ENCODE measurements at places on chromosomes 1 and 21.

DNA sequence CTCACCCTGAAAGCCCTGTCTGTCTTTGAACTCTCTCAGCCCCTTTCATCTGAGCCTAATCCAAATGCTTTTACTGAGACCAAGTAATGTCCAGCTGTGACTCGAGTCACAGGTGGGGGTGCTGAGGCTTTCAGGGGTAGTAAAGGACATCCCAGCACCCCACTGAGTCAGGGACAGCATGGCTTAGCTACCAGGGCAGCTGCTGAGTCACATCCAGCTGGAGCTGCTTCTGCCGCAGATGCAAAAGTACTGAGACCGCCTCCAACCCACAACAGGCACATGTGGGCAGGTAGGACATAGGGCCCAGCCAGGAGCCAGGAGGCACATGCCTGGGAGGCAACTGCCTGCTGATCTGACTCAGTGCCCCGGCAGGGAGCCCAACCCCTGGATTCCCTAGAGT, 6.7 kb upstream of the VSIG8 start:
- DNase-seq: peak; percentile 10

DNA sequence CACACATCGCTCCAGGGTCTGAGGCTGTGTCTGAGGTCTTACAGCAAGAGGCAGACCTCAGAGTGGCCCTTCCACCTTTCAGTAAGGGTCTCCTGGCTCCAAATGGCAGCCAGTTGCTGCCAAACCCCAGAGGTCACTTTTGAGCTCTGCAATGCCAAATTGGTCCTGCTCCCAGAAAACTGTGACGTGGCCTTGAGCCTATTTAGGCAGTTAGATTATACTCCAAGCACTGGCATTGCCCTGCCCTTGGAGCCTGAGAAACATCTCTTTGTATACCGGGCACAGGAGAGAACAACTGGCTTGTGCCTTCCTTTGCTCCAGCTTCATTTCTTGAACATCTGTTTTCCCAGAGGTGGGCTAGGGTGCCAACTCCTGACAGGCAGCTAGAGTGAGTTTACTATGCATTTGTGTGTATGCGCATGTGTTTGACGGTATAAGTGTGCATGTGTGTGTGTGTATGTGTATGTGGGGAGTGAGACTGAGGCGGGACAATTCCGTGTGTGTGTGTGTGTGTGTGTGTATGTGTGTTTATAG, 134.5 kb downstream of the IER5 start:
- no peak for DNase-seq

DNA sequence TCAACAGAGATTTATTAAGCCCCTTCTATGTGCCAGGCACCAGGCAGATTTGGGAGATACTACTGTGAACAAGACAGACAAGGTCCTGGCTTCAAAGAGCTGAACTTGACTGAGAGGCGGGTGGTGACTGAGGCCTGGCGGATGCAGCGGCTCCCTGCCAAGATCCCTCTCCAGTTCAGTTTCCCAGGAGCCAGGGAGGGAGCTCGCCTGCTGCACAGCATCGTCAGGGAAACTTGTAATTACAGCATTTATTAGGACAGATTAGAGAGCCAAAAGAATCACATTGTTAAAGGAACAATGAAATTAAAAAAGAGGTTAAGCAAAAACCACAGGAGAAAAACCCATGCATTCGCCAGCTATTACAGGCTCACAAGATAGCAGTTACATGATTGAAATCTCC, 55.3 kb downstream of the ETS2 start:
- no peak for DNase-seq

DNA sequence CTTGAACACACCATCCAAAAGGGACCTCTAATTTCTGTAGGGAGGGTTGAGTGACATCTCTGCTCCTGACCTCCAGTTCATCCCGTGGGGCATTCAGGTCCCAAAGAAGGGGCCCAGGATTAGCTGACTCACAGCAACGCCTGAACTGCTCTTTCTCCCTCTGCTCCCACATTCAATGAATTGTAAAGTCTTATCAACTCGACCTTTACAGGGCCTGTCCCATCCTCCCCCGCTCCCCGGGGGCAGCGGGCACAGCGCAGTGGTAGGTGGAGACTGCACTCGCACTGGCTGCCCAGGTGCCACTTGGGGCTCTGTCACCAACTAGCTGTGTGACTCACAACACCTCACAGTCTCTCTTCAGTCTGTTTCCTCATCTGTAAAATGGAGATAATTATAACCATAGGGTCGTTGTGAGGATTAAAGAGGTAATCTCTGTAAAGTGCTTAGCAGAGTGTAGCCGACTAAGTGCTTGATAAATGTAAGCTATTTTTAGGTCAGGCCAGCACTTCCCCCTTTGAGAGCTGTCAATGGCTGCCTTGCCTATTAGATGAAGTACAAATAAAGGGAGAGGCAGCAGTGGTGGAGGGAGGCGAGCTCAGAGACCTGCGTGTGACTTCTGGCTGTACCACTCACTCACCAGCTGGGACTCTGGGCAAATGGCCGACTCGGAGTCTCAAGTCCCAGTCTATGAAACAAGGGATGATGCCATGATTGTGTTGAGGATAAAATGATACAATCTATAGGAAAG, 637 bp upstream of the MYBPHL start:
- no peak for DNase-seq

- no peak for DNase-seq
These were observed 413.5 kb downstream of the DUSP10 start for GRCh38 chr1:221328371-221328770.

DNA sequence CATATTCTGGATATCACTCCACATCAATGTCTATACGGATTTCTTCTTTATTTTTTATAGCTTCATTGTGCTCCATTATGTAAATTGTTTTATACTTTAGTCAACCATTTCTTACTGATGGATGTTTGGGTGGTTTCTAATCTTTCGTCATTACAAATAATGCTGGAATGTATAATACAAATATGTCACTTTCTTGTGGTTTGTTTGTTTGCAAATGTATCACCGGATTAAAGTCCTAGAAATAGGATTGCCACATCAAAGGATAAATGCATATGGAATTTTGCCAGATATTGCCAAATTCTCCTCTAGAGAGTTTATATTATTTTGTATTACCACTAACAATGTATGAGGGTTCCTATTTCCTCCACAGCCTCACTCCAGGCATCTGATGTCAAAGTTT, 48.7 kb upstream of the PRDM2 start:
- DNase-seq: no peak

All from CD4-positive, alpha-beta T cell treated with Interleukin-17A for 4 hours (primary cell).